Left kidney (tissue), 8 donors: ENCODE measurements at places on chromosomes 6 and 20.

DNA sequence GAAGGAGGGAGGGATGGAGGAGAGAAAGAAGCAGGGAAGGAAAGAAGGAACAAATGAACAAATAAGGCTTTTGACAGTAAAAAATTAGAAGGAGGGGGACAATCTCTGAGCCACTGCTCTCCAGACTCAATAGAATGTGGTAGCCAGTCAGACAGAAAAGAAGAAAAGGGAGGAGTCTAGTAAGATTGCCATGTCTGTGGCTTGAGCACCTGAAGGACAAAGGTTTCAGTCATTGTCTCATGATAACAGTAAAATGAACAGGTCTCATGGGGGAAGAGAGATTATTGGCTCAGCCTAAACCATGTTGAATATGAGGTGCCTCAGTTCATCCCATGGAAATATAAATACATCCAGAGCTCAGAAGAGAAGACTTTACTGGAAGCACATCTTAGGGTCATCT is 14.0 kb upstream of the LOC128125822 start:
- no peak for DNase-seq

DNA sequence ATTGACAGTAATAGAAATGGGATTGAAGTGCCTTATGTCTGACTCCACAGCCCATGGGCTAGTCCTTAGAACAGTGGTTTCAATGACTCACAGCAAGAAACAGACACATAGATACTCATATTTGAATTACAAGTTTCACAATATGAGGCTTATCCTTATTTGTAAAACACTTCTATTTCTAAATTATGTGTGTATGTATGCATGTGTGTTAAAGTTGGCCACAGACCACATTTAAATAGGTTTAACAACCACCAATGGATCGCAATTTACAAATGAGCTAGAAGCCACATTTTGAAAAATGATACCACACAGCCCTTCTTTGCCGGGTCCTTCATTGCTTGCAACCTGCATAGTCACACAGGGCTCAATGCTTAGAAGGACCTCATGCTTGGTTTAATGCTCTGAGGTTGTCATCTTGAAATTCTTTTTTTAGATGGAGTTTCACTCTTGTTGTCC is 157.8 kb upstream of the PREP start:
- no peak for DNase-seq

DNA sequence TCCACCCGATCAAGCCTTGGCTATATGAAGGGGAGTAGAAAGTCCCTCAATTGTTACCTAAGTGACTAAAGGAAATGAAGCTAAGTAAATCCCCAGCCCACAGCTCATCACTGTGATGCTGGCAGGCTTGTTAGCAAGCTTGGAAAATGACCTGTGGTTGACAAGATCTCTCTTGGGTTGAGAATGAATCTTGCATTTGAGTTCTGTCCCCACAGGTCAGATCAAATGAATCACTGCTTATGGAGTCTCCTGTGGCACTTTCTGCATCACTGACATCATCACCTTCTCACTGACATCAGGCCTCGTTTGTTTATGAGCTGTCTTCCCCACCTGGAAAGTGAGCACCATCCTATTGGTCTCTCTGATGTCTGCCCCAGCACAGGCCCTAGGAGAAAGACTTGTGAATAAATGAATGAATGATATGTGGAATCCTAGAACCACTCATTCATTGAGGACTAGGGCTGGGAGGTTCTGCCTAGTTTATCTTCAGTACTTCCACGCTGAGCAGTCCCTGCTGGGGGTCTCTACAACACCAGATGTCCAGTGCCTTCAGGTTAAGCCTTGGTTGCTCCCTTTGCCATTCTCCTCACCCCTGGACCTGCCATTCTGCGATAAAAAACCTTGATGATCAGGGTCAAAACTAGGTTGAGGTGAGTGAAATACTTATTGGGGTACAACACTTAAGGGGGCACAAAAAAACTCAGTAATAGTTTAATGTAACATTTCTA is 318.4 kb upstream of the MOCS1 start:
- DNase-seq: no peak

- DNase-seq: no peak
Measured at GRCh38 chr20:63663332-63664066, 5.4 kb downstream of the RTEL1 start.

- peak; percentile 34 for DNase-seq
Measured at GRCh38 chr20:55934146-55934545, 71.2 kb downstream of the CBLN4 start.

GRCh38 chr20:14879020-14879697 is 541.7 kb upstream of the FLRT3 start:
- DNase-seq: no peak

- peak; percentile 42 for DNase-seq
Measured at GRCh38 chr6:56902641-56903464, 52.1 kb upstream of the BEND6 start.

- DNase-seq: no peak
Measured at GRCh38 chr6:12815884-12816600, 99.5 kb downstream of the PHACTR1 start.

DNA sequence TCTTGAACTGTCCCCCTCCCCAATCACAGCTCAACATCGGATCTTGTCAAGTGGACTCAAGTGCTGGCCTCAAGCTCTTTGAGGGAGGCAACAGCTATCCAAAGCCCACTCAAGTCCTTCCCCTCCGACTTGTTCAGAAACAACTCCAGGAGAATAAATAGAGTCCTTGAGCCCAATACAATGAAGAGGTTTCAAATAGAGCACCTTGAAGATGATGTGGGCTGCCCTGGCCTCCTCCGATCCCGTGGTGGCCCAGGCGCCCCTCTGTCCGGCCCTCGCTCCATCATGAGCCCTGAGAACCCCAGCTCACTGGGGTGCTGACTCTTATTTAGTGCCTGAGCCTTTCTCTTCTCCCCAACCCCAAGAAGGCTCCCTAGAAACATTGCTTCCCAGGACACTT is 164.3 kb upstream of the PMEPA1 start:
- DNase-seq: no peak

- DNase-seq: no peak
Measured at GRCh38 chr6:22042706-22043105, 254.1 kb downstream of the PRL start.

GRCh38 chr6:35018746-35019145 is 122.4 kb downstream of the TCP11 start:
- DNase-seq: no peak

GRCh38 chr6:160420969-160421556 is 72.9 kb downstream of the SLC22A3 start:
- DNase-seq: no peak

GRCh38 chr6:63904650-63905248 is 269.1 kb downstream of the PHF3 start:
- no peak for DNase-seq

DNA sequence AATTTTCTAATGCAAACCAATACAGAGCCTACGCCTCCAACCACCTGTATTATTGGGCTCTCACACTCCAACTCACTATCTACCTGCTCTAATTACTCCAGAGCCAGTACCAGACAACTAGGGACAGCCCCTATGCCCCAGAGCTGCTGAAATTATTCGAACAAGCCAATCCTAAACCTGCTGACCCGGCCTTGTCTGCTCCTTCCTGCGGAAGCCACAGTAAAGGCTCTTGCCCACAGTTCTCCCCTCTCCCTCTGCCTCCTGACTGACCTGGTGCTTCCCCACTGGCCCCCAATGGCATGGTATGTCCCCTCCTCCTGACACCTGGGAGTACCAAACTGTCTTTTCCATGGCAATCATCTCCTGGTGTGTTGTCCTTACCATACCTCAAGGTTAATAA is 4.1 kb upstream of the TOX2 start:
- DNase-seq: no peak

DNA sequence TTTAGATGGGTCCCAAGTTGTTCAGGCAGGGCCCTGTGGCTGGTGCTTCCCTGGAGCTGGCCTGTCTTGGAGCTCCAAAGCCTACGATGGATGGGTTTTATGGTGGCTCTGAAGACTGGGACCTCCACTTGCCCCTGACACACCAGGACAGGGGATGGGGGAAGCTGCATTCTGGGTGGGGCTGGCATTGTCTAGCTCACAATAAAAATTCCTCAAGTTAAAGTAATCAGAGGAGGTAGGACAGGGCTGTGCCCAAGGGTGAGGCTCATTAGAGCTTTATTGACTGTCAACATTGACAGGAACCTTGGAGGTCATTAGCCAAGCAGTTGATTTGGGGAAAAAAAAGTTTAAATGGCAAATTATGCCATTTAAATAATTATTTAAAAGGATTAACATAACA is 35.7 kb downstream of the TFAP2C start:
- no peak for DNase-seq

DNA sequence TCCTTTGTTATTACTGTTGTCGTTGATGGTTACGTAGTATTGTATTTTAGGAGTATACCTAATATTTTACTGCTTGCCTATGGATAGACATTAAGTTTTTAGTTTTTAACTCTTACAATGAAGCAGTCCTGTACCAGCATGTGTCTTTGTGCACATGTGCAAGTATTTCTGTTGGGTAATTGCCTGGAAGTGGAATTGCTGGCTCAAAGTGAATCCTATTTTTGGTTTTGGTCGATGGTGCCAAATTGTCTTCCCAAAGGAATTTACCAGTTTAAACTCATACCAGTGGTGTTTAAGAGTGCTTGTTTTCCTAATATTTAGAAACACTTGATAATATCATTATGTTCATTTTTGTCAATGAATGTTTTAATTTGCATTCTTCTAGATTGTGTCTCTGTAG is 75.5 kb downstream of the ANKS1A start:
- DNase-seq: no peak

GRCh38 chr20:21047981-21048380 is 58.2 kb downstream of the LINC00237 start:
- DNase-seq: no peak

GRCh38 chr6:38484656-38485055 is 155.1 kb downstream of the BTBD9 start:
- no peak for DNase-seq

GRCh38 chr6:120122401-120122800 is 772.8 kb upstream of the MAN1A1 start:
- DNase-seq: no peak

- DNase-seq: no peak
Measured at GRCh38 chr20:24341781-24342180, 127.6 kb upstream of the SYNDIG1 start.

DNA sequence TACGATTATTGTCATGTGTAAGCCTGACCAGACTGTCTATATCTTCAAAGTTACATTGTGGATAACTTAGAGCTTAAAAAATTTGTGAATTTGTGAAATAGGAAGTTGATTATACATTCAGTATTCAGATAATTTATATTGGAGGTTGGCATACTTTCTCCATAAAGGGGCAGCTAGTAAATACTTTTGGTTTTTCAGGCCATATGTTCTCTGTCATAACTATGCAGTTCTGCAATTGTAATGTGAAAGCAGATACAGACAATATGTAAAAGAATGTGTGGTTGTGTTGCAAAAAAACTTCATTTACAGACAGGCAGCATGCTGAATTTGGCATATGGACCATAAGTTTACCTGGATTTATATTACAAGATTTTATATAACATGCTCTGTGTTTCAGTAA is 29.3 kb downstream of the HSF2 start:
- DNase-seq: no peak

- DNase-seq: no peak
Measured at GRCh38 chr6:1574890-1575209, 34.9 kb upstream of the FOXC1 start.

DNA sequence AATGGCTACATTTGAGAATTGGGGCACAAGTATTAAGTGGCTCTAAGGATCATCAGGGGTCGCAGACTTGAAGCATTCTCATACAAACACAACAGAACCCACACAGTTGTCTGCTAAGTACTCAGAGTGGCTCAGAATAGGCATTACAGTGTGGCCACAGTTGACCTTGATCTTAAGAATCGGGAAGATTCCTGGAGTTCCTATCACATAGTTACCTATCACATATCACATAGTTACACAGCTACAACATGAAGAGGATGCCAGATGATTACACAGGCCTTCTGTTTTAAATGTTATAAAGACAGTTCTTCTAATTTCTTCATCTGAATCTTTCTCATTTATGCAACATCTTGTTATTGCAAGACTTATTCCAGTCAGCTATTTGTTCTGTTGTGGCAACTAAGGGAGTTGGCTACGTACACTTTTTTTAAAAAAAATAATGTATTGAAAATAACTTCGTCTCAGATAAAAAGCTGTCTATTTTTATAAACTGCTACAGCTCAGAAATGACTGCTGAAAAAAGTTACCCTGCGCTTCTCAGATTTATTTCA is 129.0 kb downstream of the REV3L start:
- no peak for DNase-seq

DNA sequence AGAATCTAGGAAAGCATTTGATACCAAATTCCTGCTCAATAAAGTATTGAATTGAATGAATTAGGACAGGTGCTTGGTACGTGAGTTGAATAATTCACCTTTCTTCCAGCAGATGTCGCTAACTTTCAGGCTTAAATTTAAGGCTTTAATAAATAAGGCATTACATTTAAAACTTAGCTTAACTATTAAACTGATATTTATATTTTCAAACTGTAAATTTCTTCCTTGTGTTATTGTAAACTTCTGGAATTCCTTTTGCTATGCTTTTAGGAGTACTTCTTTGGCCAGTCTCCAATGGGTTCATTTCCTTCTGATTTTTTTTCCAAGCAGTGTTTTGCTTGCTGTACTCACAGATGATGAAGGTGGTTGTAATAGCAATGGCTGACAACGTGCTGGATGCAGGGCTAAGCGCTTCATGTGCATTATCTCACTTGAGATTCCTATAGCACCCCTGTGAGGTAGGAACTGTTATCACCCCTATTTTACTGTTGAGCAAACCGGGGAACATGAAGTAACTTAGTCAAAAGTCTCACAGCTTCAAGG is 71.3 kb upstream of the SLC2A12 start:
- peak; percentile 64 for DNase-seq

DNA sequence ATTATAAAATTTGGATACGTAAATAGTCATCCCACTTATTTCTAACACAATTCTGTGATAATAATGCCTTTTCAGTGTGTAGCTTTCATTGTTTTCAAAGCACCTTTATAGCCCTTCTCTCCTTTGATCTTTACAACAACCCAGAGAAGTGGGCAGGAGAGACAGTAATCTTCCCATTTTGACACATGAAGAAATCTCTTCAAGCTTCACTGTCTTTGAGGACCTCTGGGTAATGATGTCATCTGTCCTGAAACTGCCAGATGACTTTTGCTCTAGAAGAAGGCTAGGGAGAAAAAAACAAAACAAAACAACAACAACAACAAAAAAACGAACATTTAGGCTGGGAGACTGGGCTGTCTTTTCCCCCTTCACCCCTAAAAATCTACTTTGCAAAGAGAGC is 203.0 kb downstream of the KCNQ5 start:
- no peak for DNase-seq

- DNase-seq: no peak
Measured at GRCh38 chr6:107714104-107714503, 110.0 kb downstream of the SCML4 start.
